Fibroblast of skin of back (primary cell): ENCODE measurements at places on chromosomes 3 and 15.

DNA sequence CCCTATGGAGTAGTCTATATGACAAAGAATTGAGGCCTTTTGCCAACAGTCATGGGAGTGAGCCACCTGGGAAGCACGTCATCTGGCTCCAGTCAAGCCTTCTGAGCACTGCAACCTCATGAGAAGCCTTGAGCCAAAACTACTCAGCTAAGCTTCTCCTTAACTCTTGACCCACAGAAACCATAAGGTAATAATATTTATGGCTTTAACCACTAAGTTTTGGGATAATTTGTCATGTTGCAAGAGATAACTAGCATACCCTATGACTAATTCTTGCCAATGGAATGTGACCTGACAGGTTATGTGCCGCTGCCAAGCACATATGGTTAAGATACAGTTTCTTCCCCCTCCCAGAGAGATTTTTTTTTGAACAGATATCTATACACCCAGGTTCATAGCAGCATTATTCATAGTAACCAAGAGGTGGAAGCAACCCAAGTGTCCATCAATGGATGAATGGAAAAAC, 11.8 kb upstream of the SLC6A11 start:
- DNase-seq = no peak

- no peak for DNase-seq
Measured at GRCh38 chr3:25957026-25957425, 167.1 kb downstream of the OXSM start.

GRCh38 chr3:26713091-26713490, 90.5 kb downstream of the LRRC3B start:
- no peak for DNase-seq

GRCh38 chr3:183650554-183650953, 15.1 kb downstream of the KLHL24 start:
- no peak for DNase-seq

- DNase-seq = no peak
Measured at GRCh38 chr3:46924921-46925584, 47.5 kb downstream of the PTH1R start.

DNA sequence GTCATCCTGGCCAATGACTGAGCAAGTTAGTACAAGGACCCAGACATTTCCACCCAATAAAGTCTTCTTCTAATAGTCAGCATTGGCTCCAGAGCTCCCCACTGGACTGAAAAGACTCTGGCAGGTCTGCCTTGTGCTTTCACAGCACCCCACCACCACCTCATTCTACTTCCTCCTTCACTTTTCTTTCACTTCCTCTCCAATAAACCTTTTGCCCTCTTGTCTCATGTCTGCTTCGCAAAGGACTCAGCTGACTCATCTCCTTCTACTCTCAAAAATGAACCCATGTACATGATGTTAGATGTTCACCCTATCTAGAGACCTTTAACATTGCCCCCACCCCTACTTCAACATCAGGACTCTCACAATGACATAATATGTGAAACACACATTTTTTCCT, 181.0 kb upstream of the PPP2R3A start:
- DNase-seq = no peak

DNA sequence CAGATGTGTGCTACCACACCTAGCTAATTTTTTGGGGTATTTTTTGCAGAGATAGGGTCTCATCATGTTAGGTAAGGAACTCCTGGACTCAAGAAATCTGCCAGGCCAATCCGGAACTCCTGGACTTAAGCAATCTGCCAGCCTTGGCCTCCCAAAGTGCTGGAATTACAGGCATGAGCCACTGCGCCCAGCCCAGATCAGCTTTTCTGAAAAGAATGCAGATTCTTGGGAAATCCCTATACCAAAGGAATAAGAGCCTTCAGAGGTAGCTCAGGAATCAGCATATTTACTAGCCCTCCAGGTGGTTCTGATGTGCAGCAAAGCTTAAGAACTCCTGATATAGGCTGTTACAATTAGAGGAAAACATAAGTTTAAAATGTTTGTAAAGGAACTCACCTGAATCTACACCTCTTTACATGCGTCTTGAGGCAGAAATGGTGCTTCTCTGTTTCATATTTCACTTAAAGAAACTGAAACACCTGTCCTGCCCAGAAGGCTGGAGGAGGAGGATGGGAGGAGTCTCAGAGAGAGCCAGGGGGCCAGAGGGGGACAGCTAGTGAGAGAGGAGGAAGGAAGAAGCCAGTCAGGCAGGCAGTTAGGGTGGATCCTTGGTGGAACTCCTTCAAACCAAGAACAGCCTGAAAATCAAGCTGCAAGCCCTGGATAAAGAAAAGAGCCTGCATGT, at the start of gene XCR1:
TSS of gene XCR1 (minus strand) at position 463 of the 685 bp plus-strand sequence. CDS start 5,536 bp downstream, outside the sequence.
- DNase-seq = no peak

- DNase-seq = peak; percentile 41
Measured at GRCh38 chr3:150744041-150744918, 18.7 kb downstream of the SIAH2 start.

- peak; percentile 58 for DNase-seq
Measured at GRCh38 chr15:83275412-83275811, 9.1 kb downstream of the BNC1 start.

- peak; percentile 30 for DNase-seq
Measured at GRCh38 chr15:20340931-20341661, 200.5 kb downstream of the GOLGA6L6 start.

- no peak for DNase-seq
Measured at GRCh38 chr15:68311464-68311835, 33.9 kb downstream of the FEM1B start.

GRCh38 chr3:192819001-192819569, 91.7 kb upstream of the FGF12 start:
- DNase-seq = peak; percentile 75

GRCh38 chr3:183584914-183585280, 29.4 kb upstream of the KLHL6 start:
- no peak for DNase-seq

DNA sequence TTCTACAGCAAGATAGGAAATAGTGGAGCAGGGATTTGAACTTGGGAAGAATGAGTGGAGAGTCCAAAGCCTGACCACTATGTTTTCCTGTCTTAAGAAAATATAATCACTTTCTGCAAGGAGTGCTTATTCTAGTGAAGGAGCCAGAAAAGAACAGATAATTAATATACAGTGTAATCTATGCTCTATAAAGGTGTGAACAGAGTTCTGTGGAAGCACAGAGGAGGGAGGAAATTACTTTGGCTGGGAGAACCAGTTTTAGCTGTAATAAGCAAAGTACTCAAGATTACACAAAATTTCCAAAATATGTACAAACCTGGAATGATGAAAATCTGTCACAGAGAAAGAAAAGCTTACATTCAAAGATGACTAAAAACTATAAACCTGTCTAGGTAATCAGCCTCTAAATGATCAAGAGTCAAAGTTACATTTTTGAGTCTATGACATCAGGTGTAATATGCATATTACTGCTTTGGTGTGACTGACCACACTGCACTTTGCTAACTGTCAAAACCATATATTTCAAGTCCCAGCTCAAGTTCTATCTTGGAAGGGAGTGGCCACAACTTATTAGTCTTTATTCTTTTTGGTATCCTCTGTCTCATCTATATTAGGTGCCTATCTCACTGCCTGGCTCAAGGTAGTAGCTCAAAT, 40.7 kb upstream of the MB21D2 start:
- DNase-seq = no peak

- DNase-seq = no peak
Measured at GRCh38 chr3:194541483-194541882, 54.7 kb upstream of the ATP13A3 start.

- no peak for DNase-seq
Measured at GRCh38 chr3:117235304-117235703, 525.7 kb downstream of the TUSC7 start.

DNA sequence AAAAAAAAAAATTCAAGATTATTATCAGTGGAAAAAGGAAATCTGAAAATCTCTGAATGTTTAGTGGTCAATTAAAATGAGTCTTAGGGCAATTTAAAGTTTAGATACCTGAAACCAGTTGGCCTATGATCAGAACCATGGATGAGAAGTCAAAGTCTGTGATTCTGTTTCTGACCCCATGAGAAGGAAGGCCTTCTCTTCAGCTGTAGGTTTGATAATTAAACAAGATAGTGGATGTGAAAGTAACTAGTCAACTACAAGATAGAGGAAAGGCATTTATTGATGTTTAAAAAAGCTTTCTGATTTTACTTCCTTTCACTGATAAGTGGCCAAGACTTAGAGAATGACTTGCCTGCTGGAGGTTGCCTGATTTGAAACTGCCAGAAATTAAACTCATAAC, 8.7 kb downstream of the PLS1 start:
- no peak for DNase-seq

GRCh38 chr3:157355276-157355675, 81.4 kb upstream of the PTX3 start:
- DNase-seq = no peak

GRCh38 chr3:159322322-159322939, 520.6 kb downstream of the MFSD1 start:
- peak; percentile 24 for DNase-seq

DNA sequence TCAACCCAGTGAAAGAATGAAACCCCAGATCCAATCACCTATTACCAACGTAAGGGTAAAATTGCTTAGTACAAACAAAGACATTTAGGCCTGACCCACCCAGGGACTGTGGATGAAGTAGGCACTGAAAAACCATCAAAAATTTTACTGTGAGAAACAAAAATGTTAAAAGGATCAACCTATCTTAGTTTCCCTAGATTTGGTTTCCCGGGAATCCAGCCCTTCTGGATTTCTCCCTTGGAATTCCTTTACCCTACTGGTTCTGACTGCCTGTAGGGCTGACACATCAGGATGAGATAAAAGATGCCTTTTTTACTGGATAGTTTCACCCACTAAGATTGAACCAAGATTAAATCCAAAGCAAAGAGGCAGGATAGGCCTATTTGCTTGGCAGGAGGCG, 102.7 kb downstream of the SCAPER start:
- no peak for DNase-seq

- no peak for DNase-seq
Measured at GRCh38 chr3:55690726-55691125, 203.6 kb upstream of the WNT5A start.

DNA sequence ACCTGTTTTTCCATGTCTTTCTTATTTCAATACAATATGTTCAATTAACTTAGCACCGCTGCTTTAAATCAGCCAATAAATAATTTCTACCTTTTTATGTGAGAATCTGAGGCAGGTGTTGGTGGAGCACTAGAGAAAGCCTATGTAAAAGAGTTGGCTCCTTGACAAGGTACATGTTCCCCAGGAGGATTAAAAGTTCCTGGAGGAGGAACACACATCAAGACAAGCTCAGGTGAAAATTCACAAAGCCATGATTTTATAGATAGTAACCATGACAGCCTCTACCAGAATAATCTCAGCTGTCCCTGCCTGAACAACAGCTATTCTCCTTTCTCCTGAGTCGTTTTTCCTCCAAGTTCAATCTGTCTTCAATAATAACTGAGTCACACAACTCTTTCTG, 3.4 kb upstream of the ZBED2 start:
- DNase-seq = no peak

DNA sequence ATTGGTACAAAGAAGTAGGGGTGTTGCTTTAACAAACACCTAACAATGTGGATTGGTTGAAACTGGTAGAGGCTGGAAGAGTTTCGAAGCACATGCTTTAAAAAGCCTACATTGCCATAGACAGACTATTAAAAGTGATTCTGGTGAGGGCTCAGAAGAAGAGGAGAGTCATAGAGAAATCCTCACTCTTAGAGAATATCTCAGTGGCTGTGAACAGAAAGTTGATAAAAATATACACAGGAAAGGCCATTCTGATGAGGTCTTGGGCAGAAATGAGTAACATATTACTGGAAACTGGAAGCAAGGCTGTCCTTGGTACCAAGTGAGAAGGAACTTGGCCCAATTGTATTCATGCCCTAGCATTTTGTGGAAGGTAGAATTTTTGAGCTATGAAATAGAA, 173.7 kb upstream of the CRBN start:
- no peak for DNase-seq

- no peak for DNase-seq
Measured at GRCh38 chr15:99445272-99445850, 120.4 kb upstream of the MEF2A start.

DNA sequence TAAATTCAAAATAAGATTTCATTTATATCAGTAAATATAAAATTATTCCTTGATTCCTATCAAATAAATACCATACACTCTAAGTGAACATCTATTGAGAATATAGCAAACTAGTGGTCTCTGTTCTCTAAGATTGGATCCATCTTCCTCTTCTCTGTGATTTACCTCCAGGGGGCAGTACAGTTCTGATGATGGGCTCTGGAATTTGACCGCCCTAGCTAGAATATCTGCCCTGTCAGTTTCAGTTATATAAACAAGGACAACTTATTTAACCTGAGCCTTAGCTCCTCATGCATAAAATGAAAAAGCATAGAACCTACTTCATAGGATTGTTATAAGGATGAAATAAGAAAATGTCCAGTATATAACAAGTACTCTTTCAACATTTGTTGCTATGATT, 171.1 kb upstream of the CCDC54 start:
- DNase-seq = peak; percentile 55

DNA sequence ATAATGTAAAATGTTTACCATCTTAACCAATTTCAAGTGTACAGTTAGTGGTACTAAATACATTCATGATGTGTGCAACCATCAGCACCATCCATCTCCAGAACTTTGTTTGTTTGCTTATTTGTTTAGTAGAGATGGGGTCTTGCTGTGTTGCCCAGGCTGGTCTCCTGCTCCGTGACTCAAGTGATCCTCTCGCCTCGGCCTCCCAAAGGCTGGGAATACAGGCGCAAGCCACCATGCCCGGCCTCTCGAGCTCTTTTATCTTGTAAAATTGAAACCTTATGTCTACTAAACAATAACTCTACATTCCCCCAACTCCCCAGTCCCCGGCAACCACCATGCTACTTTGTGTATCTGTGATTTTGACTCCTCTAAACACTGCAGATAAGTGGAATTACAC, 31.9 kb downstream of the FBXO45 start:
- no peak for DNase-seq

- no peak for DNase-seq
Measured at GRCh38 chr15:38010395-38010794, 76.0 kb downstream of the TMCO5A start.

DNA sequence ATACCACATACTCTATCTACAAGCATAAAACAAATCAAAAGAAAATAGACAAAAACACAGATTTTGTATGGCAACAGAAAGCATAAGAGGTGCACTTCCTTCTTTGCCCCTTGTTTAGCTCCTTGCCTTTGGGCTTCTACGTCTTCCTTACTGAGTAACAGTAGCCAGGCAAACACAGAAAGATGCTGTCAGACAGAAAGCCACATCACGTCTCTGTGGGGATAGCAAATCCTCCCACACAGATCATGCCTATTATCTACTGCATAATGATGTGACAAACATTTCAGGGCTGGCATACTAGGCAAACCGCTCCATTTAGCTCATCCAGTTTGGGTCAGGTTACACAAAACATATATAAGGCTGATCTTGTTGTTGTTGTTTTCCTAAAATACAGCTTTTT, 92.7 kb downstream of the BOC start:
- DNase-seq = no peak

- peak; percentile 55 for DNase-seq
Measured at GRCh38 chr15:84981711-84982300, at the start of gene PDE8A. TSS of gene PDE8A (plus strand) at chr15:84981856. CDS start at chr15:84982163, 307 bp downstream.

GRCh38 chr15:34154725-34155204, 52.9 kb downstream of the PGBD4 start:
- peak; percentile 19 for DNase-seq

DNA sequence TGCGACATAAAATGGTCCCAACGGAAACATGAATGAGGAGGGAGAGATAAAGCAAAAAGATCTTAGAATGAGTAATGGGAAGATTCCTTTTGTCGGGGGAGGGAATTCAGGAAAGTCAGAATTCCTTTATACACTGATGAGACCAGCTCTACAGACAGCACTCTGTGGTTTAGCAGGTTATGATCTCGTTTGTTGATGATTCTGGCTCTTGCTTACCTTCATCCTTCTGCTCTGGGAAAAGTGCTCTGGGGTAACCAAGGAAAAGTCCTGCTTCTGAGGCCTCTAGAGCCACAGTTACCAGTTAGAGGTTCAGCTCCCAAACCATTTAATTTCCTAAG, 150.7 kb upstream of the NR2E3 start:
- DNase-seq = peak; percentile 64
